ENCODE measurements at places on chromosomes 1 and 21.

- DNase-seq: no peak
Measured at GRCh38 chr1:32111789-32112188, 3.9 kb downstream of the KPNA6 start.

GRCh38 chr1:77514921-77515776 is 167.3 kb downstream of the ZZZ3 start:
- DNase-seq: no peak

DNA sequence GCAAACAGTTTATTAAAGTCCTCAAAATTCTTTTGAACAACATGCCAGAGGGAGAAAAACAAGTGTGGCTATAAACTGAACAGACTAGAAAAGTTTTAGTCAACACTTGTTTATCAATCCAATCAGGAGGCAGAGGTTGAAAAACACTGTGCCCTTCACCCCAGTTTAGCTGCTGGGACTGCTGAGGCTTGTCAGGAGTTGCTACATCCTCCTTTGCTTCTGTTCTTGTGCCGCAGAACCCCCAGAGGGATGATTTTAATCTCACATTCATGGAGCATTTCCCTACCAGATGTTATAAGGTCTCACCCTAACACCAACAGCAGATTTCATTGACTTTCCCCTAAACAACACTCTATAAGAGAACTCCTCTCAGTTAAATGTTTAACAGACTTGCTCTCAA is 321.2 kb downstream of the VAV3 start:
- no peak for DNase-seq

DNA sequence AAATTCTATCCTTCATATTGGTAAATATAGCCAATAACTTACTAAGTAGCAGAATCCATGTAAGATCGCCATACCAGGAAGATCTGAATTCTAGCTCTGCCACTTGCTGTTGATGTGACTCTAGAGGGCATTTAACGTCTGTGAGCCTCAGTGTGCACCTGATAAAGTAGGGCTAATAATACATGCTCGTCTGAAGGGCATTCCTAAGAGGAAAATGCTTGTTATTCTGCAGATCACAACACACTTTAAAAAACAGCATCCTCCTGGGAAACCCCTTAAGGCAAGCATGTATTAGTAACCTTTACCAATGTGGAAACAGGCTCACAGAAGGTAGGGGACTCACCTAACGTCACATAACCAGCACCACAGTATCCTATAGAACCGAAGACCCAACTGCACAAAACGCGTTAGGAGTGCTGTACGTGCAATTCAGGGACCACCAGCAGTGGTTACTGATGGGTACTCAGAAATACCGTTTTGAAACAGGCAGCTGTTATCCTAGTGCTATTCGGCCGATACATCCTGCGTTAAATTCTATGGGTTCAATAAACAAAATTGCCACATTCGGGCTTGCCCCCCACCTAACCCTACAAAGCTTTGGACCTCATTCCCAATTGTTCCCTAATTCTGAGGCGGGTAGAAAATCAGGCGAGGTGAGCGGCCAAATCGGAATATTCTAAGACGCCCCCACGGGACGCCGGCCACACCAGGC is 758 bp downstream of the DEPDC1 start:
- DNase-seq: no peak

DNA sequence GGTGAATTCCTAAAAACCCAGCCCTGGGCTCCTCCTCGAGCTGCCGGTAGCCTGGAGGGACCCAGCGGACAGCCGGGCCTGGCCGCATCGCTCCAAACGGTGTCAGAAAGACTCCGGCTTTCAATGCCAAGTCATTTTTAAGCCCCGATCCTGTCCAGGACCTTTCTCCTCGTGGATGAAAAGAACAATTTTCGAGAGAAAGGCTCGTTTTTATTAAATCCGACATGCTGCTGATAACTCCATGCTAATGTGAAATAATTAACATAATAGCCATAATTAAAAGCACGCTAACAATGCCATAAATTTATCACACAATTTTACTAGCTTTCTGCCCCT is 4.6 kb upstream of the FOXD3 start:
- DNase-seq: no peak

DNA sequence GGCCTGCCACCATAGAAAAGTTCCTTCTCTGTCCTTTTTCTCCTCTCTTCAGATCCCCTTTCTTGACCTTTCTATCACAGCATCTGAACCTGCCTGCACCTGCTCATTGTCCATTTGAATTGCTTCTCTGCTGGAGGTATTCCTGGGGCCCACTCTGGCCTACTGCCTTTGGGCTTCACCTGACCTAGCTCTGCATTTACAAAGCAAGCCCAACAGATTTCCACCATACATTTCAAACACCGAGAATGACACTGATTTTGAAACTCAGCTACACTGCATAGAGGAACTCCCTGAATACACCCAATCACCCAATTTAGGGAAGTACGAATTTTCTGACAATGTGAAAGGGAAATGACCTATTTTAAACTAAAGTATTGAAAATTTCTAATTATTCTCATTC is 284.5 kb upstream of the USP25 start:
- no peak for DNase-seq

DNA sequence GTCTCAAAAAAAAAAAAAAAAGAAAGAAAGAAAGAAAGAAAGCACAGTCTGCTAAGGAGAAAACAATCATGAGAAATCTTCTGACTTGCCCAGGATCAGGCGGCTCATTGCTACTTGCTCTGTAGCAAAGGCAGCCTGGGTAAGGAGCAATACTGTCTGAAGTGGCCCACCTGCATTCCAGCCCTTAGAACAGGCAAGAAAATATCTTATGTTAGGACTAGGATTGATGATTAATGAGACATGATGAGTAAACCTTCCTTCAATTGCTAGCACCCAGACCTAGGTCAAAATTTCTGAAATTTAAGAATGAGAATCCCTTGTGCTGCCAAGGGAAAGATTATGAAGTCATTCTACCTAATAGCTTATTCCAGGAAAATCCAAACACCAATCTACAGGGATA is 140.8 kb downstream of the DSCAM start:
- no peak for DNase-seq

DNA sequence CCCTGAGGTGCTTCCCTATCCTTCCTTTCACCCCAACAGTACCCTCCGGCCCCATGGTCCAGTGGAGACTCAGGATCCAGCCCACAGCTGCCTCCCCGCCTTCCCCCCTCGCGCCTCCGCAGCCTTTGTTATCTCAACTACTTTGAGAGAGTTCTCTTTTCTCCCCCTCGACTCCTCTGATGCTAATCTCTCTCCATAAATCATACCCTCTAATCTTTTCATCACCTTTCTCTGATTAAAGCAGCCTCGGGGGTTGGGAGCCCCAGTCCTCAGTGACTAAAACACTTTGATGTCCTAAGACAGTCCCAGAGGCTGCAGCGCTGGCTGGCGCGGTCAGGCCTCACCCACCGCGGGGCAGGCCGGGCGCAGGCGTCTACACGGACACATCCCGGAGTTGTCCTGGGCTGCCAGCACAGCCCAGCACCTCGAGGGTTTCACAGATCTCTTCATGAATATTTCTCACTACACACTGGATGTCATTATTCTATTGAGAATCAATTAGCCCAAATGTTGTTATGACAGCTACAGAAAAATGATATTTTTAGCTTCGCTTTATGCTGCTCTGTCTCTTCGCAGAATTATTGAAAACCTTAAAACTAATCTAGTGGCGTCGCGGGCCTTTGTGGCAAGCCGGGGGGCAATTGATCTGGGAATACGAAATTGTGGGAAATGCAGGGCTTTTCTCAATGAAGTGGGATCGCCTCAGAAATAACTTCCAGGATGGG is 289.5 kb downstream of the RRAGC start:
- no peak for DNase-seq

GRCh38 chr1:153251562-153251961 is 7.9 kb upstream of the LORICRIN start:
- DNase-seq: no peak

DNA sequence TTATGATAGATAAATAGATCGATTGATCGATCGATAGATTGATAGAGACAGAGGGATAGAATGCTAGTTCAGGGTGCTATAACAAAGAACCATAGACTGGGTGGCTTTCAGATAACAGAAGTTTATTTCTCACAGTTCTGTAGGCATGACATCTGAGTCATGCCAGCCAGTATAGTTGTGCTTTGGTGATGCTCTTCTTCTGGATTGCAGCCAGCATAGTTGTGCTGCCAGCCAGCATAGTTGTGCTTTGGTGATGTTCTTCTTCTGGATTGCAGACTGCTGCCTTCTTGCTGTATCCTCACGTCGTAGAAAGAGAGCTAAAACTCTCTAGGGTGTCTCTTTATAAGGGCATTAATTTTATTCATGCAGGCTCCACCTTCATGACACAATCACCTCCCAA is 860.8 kb downstream of the BRINP3 start:
- no peak for DNase-seq

- DNase-seq: no peak
Measured at GRCh38 chr1:55057270-55057955, 18.1 kb downstream of the PCSK9 start.

GRCh38 chr1:194829492-194829891 is 1643.1 kb upstream of the B3GALT2 start:
- DNase-seq: no peak

GRCh38 chr1:221631556-221631955 is 110.3 kb downstream of the DUSP10 start:
- no peak for DNase-seq

- no peak for DNase-seq
Measured at GRCh38 chr1:168631671-168632400, 55.4 kb downstream of the XCL1 start.

DNA sequence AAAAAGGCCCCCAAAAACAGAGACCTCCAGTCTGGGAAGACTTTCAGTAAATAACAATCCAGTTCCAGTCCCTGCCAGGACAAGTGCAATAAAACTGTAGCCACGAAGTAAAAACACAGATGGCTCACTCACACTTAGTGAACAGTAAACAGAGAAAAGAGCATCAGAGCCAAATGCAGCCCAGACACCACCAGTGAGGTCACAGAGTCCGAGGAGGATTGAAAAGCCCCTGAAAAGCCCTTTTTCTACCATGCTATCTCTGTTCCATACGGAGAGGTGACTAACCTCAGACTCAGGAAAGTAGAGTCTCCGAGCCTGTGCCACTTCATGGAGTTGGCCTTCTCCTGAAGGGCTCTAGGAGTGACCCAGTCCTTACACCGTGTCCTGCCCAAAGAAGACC is 84.5 kb downstream of the COLGALT2 start:
- DNase-seq: no peak

- DNase-seq: peak; percentile 74
Measured at GRCh38 chr1:6612641-6613360, 730 bp upstream of the PHF13 start.

- DNase-seq: no peak
Measured at GRCh38 chr21:25551569-25551968, 55.7 kb downstream of the MRPL39 start.

DNA sequence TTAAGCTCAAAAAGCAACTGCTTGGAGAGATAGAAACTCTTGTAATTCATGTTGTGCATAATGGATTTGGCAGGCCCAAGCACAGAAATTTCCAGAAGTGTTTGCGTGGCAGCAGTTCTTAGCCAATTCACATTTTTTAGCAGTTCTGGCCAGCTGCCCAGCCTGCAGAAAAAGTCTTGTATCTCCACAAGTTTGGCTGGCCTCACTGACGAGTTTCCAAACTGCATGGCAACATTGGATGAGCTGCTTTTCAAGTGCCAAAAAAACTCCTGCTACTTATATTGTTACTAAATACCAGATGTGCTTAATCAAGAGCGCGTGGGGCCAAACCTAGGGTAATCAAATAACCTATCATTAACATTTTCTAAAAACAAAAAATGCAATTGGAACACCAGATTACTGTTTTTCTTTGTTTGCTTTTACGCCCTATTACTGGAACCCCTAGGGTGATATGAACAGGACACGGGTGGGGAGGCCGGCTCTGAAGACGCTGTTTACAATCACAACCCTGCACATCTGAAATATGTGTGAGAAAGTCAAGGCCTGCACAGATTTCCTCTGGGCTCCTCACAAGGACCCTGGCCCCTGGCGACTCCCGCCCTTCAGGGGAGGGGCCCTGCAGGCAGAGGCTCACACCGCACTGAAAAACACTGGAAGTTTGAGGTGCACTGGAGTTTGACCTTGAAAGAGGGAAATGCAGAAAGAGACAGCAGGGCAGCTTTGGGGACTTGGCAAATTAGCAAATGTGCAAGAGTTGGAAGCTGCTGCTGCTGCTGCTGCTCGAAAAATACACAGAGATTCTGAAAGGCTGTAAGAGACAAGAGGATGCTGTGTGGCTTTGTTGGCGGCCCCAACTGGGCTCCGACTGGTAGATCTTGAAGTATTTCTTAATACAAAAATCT is 55.2 kb upstream of the TARBP1 start:
- peak; percentile 87 for DNase-seq

- DNase-seq: no peak
Measured at GRCh38 chr1:215970406-215970805, 403.3 kb downstream of the KCTD3 start.

DNA sequence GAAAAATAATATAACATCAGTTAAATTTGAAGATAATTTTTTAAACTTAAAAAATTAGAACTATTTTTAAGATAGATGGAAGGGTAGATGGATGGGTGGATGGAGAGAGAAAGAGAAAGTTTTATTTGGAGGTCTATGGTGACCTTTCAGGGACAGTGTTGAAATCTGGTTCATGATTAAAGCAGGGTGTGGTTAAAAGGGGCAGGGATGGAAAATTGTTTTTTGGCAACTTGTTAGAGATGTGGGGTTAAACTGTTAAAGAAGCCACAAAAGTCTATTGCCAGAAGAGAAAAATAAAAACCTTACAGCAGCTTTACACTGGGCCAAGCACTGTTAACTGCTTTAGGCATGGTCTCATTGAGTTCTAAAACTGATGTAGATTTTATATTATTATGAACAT is 134.9 kb upstream of the GORAB start:
- DNase-seq: no peak

- DNase-seq: no peak
Measured at GRCh38 chr1:174090471-174090870, 68.3 kb upstream of the RC3H1 start.

All from lower lobe of right lung (tissue), 2 donors.